Activated naive CD8-positive, alpha-beta T cell treated with anti-CD3 and anti-CD28 coated beads, Interleukin-2, amount 50 U/mL, for 24 hours (primary cell): ENCODE measurements at places on chromosomes 13 and 19.
A peak's percentile ranks its signal among the peaks of the same experiment; 100 is the strongest.

GRCh38 chr19:38786572-38787265, 2.3 kb upstream of the LGALS7B start:
- H3K36me3 ChIP-seq = no peaks in the 10 kb centered on the region
- H3K27me3 ChIP-seq = no peaks in the 10 kb centered on the region
- no peak for DNase-seq

GRCh38 chr13:74056801-74057542, 77.2 kb downstream of the KLF12 start:
- DNase-seq = no peak
- H3K27ac ChIP-seq = peak overlapping the region; percentile 24
- no peaks in the 10 kb centered on the region for H3K27me3 ChIP-seq
- peaks cover 75% of the 10 kb centered on the region for H3K4me1 ChIP-seq

DNA sequence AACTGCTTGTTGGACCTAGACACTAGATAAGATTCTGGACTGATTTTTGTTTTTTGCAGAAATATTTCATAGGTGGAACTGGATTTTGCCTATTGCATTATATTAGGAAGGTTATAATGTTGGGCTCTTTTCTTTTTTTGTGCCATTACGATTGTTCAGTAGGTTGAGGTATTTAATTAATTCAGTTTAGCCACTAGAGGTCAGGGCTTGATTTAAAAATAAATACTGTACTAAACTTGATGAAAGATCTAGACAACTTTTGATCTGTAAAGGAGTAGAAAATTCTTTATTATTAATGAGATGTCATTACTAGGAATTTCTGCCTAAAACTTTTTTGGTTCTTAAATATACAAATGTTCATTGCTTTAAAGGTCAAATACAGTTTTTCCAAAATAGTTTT, 15.2 kb upstream of the SUPT20H start:
- no peaks in the 10 kb centered on the region for H3K36me3 ChIP-seq
- no peak overlapping the region for H3K4me3 ChIP-seq
- H3K27ac ChIP-seq = no peak overlapping the region
- DNase-seq = no peak

- H3K4me3 ChIP-seq = peak overlapping the region; percentile 95
- peak; percentile 51 for DNase-seq
- H3K4me1 ChIP-seq = peaks cover 41% of the 10 kb centered on the region
- peak overlapping the region; percentile 88 for H3K27ac ChIP-seq
Measured at GRCh38 chr19:42422901-42423461, 4.2 kb downstream of the LIPE start.

DNA sequence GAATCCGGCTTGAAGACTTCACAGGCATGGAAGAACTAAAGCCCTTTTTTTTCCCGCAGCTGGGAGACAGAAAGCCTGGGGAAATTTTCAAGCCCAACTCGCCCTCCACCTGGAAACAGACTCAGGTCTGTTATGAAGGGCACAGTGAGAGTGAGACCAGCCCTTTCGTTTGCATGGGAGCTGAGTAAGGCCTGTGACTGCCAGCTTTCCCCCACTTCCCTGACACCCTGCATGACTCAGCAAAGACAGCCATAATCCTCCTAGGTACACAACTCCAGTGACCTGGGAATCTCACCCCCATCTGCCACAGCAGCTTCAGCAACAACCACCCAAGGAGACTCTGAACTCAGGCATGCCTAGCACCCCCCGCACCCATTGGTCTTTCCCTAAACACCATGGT, 87.6 kb upstream of the ZNF91 start:
- H3K27me3 ChIP-seq = no peaks in the 10 kb centered on the region
- no peak overlapping the region for H3K27ac ChIP-seq
- no peak overlapping the region for H3K4me3 ChIP-seq
- no peak for DNase-seq
- H3K4me1 ChIP-seq = no peaks in the 10 kb centered on the region

DNA sequence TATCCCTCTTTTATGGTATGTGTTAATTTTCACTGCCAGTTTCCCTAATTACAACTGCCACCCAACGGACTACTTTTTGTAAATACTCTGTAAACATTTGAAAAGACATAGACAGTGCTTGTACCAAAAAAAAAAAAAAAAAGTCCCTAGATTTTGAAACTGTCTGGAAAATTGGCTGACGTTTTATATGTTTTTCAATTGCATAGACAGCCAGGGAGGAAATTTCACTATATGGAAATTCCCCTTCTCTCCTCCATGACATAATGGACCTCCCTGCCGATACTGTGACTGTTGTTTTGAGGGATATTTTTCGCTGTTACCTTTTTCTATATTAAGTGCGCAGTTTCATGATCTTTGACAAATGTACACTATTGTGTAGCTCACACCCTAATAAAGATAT, 43.4 kb downstream of the C13orf42 start:
- no peak overlapping the region for H3K4me3 ChIP-seq
- no peak overlapping the region for H3K27ac ChIP-seq
- no peak for DNase-seq
- H3K27me3 ChIP-seq = peaks cover 18% of the 10 kb centered on the region
- H3K4me1 ChIP-seq = peaks cover 8% of the 10 kb centered on the region
- no peaks in the 10 kb centered on the region for H3K36me3 ChIP-seq

- peaks cover 45% of the 10 kb centered on the region for H3K4me1 ChIP-seq
- H3K36me3 ChIP-seq = peaks cover 1% of the 10 kb centered on the region
- DNase-seq = no peak
Measured at GRCh38 chr19:19067276-19068072, 3.7 kb downstream of the SLC25A42 start.

DNA sequence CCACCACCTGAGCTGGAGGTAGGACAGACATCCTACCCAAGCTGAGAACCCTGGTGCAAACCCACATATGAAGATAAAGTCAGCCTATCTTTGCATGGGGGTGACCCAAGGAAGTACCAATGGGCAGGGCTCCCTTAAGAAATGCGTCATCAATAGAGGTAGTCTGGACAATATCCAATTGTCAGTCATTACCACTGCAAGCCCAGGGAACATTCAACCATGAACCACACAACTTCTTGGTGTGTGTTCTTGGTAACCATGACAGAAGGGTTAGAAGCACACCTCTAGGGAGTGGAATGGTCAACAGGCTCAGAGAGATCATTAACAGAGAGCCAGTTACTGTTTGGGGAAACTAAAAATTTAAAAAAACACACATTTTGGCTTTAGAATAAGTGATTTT, 34.7 kb upstream of the DOCK9 start:
- no peak for DNase-seq
- no peak overlapping the region for H3K27ac ChIP-seq
- no peak overlapping the region for H3K4me3 ChIP-seq

GRCh38 chr13:83232626-83233025, 649.6 kb downstream of the SLITRK1 start:
- DNase-seq = no peak
- no peak overlapping the region for H3K4me3 ChIP-seq
- no peaks in the 10 kb centered on the region for H3K4me1 ChIP-seq
- no peaks in the 10 kb centered on the region for H3K36me3 ChIP-seq
- H3K27me3 ChIP-seq = no peaks in the 10 kb centered on the region
- H3K27ac ChIP-seq = no peak overlapping the region

- no peak for DNase-seq
- no peak overlapping the region for H3K27ac ChIP-seq
- no peak overlapping the region for H3K4me3 ChIP-seq
- peaks cover 38% of the 10 kb centered on the region for H3K27me3 ChIP-seq
- peaks cover 22% of the 10 kb centered on the region for H3K4me1 ChIP-seq
Measured at GRCh38 chr19:19209372-19209771, 2.4 kb upstream of the NCAN start.

GRCh38 chr13:30017880-30018279, 167.5 kb upstream of the UBL3 start:
- no peaks in the 10 kb centered on the region for H3K36me3 ChIP-seq
- H3K4me3 ChIP-seq = no peak overlapping the region
- peaks cover 2% of the 10 kb centered on the region for H3K27me3 ChIP-seq
- no peak for DNase-seq
- no peaks in the 10 kb centered on the region for H3K4me1 ChIP-seq
- H3K27ac ChIP-seq = no peak overlapping the region

DNA sequence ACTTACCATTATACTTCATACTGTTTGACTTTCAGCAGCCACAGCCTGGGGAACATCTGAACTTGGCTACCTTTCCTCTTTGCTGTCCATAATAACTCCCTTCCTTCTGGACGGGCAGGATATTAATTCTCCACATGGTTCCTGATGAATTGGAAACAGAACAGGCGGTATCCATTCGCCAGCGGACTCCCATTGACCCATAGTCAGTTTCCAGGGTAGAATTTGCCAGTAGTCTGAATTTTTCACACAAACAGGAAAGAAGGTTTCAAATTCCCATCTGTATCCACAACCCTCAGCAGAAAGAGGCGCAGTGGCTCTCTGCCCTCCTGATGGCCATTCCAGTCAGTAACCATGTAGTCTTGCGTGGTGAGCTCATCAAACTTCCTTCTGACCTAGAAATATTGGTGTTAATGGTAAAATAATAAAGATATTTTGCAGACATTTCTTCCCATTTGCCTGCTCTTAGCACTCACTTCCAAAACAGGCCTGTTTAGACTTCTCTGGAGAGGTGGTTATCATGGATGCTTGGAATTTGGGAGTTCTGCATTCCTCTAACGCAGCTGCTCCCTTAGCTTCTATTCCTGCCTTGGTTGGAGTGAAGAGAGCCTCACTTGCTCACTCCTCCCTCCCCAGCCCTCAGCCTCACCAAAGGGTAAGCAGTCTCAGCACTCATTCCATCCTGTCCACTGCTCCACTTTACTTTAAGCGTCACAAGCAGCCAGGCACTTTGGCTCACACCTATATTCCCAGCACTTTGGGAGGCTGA, 75.0 kb upstream of the OXGR1 start:
- DNase-seq = no peak
- H3K27ac ChIP-seq = no peak overlapping the region

DNA sequence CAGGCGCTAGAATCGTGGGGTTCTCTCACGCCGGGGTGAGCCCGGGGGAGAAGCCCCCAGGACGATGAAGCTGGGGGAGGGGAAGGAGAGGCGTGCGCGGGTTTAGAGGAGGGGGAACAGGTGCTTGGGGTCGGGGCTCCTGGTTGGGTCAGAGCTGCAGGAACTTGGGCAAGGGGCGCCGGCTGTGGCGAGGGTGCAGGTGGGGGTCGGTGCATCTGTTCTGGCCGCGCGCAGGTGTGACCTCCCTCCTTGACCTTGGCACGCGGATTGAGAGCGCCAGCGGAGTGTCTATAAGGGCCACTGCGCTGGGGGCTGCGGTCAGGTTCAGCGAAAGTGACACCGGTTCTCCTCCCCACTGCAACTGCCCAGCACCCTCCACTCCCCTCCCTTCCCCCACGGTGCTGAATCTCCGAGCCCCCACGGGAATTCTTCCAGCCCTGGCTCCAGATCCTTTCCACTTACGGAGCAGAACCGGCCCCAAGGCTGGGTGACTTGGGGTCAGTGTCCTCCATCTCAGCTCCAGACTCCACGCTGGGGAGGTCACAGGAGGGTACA, 618 bp downstream of the TMEM38A start:
- H3K27me3 ChIP-seq = peaks cover 8% of the 10 kb centered on the region
- peaks cover 11% of the 10 kb centered on the region for H3K36me3 ChIP-seq
- peaks cover 32% of the 10 kb centered on the region for H3K4me1 ChIP-seq
- H3K27ac ChIP-seq = peak overlapping the region; percentile 59

DNA sequence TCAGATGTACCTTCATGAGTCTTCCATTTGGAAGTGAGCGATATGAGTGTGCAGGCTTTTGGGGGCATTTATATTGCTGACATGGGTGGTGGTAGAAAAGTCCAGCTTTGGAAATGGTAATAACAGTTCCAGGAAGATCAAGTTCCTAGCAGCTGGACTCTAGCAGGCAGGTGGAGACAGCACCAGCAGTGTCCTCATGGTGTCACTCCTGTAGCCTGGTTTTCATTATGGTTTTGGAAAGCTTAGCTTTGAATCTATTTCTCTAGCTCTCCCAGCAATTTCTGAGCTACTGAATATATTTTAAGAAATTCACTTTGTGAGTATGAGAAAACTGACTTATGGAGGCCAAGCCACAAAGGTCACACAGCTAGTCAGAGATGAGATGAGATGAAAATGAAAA, 523.2 kb upstream of the HTR2A start:
- H3K4me3 ChIP-seq = no peak overlapping the region
- H3K27ac ChIP-seq = no peak overlapping the region
- H3K4me1 ChIP-seq = no peaks in the 10 kb centered on the region

DNA sequence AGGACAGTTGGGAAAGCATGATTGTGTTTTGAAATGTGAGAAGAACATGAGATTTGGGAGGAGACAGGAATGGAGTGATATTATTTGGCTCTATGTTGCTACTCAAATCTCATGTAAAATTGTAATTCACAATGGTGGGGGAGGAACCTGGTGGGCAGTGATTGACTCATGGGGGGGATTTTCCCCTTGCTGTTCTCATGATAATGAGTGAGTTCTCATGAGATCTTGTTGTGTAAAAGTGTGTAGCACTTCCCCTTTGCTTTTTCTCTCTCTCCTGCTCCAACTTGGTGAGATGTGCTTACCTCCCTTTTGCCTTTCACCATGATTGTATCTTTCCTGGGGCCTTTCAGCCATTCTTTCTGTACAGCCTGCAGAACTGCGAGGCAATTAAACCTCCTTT, 1261.0 kb upstream of the ATXN8OS start:
- no peaks in the 10 kb centered on the region for H3K27me3 ChIP-seq
- no peak overlapping the region for H3K4me3 ChIP-seq
- no peak for DNase-seq
- H3K4me1 ChIP-seq = no peaks in the 10 kb centered on the region

DNA sequence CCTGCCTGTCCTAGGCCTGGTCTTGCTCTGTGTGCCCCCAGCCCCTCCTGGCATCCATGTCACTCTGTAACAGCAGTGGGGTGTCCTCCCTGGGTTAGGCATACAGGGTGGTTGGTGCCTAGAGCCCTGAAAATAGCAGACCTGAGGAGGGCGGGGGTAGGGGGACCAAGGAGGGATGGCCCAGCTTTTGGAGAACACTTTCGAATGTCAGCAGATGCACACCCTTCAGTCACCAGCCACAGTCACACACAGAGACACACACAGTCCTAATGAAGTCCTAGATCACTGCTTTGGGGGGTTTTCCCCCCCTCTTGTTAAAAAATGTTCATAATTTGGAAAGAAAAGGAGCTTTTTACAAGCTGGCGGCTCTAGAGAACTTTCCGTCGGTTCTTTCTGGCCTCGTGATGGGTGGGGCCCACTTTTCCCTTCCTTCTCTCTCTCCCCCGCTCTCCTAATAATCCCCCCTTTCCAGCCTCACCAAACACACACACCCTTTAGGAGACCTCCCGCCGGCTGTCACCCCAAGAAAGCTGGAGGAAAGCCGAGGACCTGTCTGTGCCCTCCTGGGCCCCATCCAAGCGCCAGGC, 47.9 kb downstream of the LYL1 start:
- no peaks in the 10 kb centered on the region for H3K36me3 ChIP-seq
- peaks cover 9% of the 10 kb centered on the region for H3K4me1 ChIP-seq
- H3K27me3 ChIP-seq = no peaks in the 10 kb centered on the region
- no peak overlapping the region for H3K27ac ChIP-seq
- H3K4me3 ChIP-seq = no peak overlapping the region

- DNase-seq = no peak
- H3K4me3 ChIP-seq = peak overlapping the region; percentile 72
- peak overlapping the region; percentile 84 for H3K27ac ChIP-seq
Measured at GRCh38 chr19:47096100-47096704, 17.4 kb downstream of the ZC3H4 start.
